Stimulated activated CD8-positive, alpha-beta memory T cell treated with anti-CD3 and anti-CD28 coated beads, Interleukin-7, amount 100 ng/mL, for 4 hours (primary cell): ENCODE measurements at places on chromosomes 2 and 18.

DNA sequence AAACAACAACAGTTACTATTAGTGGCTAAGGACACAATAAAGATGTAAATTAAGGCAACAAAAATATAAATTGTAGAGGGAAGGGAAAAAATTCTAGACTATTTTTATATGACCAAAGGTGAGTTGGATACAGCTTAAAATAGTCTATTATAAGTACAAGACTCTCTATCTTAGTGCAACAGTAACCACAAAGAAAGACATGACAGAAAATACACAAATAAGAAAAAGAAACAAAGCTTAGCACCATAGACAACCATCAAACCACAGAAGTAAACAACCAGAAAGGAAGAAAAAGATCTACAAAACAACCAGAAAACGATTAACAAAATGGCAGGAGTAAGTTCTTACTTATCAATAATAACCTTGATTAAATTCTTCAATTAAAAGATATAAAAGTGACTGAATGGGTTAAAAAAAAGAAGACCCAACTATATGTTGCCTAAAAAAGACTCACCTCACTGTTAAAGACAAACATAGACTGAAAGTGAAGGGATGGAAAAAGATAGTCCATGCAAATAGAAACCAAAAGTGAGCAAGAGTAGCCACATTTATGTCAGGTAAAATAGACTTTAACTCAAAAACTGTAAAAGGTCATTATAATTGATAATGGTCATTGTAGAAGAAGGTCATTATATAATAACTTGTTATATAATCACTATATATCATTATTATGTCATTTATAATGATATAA lies 62.5 kb downstream of the USP40 start:
- DNase-seq = no peak

- no peak for DNase-seq
These were observed 95.3 kb downstream of the PHLPP1 start for GRCh38 chr18:62810682-62811081.

- DNase-seq = no peak
These were observed 267.3 kb upstream of the MC4R start for GRCh38 chr18:60639836-60640235.

GRCh38 chr2:70534183-70534836 lies 19.3 kb downstream of the TGFA start:
- DNase-seq = no peak

GRCh38 chr2:239241431-239241960 lies 159.3 kb downstream of the HDAC4 start:
- no peak for DNase-seq

DNA sequence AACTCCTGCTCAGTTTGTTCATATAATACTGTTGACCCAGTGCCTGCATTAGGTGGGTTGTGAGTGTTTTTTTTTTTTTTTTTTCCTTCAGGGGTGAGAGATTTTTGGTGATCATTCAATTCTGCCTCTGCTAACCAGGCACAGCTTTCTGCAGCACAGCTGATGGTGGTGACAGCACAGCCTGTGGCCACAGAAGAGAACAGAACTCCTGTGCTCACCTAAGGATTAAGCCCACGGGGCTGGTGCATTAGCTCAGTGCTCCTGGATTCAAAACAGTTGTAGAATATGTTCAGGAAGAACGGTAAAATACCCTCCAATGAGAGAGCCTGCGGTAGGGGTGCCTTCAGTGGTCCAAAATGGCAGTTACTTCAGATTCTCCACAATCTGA lies 42.0 kb downstream of the PKP4 start:
- DNase-seq = no peak

- DNase-seq = no peak
These were observed 36.6 kb upstream of the DSC1 start for GRCh38 chr18:31199190-31199769.

DNA sequence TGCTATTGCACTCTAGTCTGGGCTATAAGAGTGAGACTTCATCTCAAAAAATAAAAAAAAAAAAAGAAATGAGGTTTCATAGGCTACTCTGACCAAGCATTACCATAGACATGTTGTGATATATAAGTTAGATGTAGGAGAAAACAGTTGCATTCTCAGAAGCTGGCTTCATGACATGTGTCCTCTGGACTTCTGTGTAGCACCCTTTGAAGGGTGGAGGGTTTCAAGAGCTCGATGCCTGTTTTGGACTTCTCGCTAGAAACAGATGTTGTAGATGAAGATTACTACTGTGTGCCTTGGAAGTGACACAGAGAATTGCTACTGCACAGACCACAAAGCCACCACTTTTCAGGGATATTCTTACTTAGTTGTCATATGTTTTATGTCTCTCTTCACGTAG lies 91.0 kb downstream of the TMEM247 start:
- no peak for DNase-seq

DNA sequence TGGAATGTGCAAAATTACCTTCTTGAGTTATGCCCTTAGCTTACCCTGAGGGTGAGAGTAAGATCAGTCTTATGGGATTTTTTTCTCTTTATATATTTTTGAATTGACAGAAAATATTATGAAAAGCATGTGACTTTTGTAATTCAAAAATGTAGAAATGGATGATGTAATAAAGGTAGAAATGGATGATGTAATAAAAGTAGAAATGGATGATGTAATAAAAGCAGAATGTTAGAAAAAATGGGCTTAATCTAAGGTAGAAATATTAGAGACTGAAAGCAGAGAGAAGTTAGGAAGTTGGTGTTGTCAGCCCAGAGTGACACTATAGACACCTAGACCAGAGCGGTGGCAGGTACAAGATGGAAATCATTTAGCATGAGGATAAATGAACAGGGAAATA lies 107.1 kb upstream of the THSD7B start:
- DNase-seq = no peak

DNA sequence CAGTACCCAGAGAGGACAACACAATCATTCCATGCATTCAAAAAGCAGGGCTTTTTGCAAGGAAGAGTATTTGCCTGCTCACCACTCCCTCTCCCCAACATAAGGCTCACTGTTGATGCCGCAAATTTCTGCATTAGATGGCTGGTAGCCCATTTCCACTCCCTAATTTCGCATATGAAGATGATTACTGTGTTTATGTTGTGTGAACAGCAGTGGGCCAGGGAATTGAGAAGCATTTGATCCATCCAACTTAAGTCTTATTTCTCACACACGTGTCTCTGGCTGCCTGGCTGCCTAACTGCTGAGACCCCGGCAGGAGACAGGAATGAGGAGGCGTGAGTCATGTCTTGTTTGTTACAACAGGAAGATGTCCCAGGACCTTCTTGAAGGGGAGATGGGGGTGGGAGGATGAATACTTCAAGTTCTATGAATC lies 294.1 kb downstream of the ALK start:
- DNase-seq = no peak

DNA sequence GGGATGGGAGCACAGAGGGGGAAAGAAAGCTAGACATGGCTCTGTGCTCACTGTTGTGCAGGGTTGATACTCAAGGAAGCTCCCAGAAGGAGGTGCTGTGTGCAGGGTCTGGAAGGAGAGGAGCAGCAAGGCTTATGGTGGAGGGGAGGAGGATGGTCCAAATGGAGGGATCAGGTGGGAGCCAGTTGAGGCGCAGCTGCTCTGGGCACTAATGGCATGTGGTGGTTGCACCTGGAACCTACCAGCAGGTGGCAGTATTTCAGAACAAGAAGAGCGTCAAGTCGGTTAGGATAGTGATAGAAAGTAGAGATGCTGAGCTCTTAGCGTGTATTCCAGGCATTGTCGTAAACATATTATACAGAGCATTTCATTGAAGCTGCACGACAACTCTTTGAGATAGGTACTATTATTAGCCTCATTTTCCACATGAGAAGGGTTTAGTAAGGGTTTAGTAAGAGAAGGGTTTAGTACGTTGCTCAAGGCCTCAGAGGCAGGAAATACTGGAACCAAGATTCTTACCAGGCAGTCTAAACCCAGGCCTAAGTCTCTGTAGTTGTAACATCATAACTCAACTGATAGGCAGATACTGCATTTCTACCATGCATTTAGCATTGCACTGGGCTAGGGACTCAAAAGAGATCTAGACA lies 223.7 kb downstream of the CYP26B1 start:
- DNase-seq = no peak

GRCh38 chr2:232927793-232928550 lies 57.9 kb downstream of the SNORC start:
- no peak for DNase-seq

- DNase-seq = no peak
These were observed 158.2 kb downstream of the GALNT1 start for GRCh38 chr18:35739778-35740177.

DNA sequence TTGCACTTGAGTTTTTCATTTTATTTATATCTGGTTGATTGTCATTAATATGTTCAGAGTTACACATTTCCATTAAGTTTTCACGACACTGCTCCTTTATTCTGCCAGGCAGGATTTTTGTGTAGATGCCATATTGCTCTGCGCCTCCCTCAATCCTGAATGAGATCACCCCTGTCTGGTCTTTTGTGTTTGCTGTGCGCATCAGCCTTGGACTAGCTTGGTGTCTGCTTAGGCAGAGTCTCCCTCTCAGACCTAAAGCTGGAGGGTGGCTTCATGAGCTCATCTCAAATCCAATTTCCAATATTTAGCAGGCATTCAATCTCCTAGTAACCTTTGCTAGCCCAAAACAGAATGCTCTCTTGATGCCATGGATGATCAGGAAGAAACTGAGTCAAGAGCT lies 137.4 kb downstream of the SMAD7 start:
- DNase-seq = no peak

GRCh38 chr2:21981127-21981526 lies 857.4 kb downstream of the TDRD15 start:
- no peak for DNase-seq

- no peak for DNase-seq
These were observed 23.4 kb upstream of the TANK start for GRCh38 chr2:161136696-161137324.

DNA sequence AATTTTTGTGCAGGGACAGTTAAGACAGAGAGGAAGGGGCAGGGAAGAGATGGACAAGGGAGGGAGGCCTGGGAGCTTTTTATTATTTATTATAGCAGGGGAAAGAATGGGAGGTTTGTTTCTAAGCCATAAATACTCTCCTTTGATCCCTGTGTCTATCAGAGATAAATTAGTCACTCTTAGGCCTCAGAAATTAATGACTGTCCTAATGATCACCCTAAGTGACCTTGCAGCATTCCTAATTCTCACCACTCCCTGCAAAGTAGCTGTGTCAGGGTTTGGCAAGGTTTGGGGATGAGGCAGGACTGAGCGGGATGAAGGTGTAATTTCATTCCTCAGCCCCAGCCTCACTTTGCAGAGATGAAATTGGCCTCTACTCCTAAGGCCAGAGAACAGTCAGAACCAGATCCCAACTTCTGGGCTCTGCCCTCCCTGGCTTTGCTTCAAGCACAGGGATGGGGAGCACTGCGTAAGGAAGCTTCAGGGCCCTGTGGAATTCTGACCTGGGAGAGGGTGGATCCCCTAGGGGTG lies 95.0 kb downstream of the TMEM17 start:
- no peak for DNase-seq

DNA sequence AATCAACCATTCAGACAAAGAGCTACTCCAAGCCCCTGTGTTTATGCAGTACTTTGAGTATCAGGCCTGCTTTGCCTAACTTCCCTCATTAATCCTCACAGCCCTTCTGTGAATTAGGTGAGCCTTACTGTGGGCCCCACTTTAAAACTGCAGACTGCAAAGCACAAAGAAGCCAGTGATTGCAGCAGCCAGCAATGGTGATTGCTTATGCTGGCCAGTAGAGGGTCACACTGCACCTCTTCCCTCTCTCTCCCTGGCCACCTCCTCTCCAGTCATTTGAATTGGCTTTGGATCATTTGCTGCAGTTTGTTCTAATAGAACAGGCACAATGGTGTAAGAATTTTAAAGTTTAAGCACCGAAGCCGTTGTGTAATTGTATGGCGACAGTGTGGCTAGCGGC lies 229.9 kb downstream of the AGPS start:
- no peak for DNase-seq

- no peak for DNase-seq
These were observed 111.4 kb downstream of the COPS8 start for GRCh38 chr2:237196866-237197618.

GRCh38 chr2:2649109-2650072 lies 318.3 kb upstream of the MYT1L start:
- no peak for DNase-seq

- DNase-seq = no peak
These were observed 28.9 kb downstream of the NCK2 start for GRCh38 chr2:105773568-105773967.

- no peak for DNase-seq
These were observed 49.1 kb upstream of the CTAGE1 start for GRCh38 chr18:22466608-22467395.

GRCh38 chr2:222309361-222309760 lies 10.6 kb upstream of the PAX3 start:
- no peak for DNase-seq

DNA sequence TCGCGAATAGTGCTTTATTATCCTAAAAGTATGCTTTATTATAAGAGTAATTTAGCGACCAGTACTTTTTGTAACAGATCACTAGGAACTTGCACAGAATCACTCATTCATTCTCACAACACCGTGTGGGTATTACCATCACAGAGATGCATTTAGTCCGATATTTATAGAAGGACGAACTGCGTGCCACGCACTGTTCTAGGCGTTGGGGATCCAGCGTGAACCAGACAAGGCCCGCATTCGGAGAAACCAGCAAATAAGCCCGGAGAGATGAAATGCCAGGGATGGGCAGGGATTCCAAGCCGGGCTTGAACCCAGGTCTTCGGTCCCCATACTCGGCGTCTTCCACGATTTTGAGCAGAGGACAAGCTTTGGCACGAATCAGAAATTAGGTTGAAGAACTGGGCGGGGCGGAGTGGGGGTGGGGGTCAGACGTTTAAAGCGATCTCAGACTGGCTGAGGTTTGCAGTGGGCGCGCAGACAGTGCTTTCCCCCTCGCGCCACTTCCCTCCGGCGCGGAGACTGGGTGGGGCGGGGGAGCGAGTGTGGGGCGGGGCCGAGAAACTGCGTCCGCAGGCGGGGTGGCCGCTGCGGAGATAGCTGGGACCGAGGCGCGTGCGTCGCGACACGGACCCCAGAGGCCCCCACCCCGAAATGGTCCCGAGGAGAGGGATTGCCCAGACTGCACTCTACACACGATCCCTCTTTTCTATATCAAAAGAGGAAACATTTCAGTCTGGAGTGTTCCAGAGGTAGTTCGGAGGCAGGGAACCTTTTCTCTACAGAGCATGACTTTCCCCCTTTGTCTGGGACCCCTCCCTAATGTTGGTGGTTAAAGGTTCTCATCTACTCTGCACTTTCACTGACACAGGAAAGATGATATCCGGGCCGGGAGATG lies 1.1 kb upstream of the CXCR4 start:
- DNase-seq = peak; percentile 66

GRCh38 chr18:60163622-60164021 lies 209.0 kb downstream of the MC4R start:
- DNase-seq = no peak

DNA sequence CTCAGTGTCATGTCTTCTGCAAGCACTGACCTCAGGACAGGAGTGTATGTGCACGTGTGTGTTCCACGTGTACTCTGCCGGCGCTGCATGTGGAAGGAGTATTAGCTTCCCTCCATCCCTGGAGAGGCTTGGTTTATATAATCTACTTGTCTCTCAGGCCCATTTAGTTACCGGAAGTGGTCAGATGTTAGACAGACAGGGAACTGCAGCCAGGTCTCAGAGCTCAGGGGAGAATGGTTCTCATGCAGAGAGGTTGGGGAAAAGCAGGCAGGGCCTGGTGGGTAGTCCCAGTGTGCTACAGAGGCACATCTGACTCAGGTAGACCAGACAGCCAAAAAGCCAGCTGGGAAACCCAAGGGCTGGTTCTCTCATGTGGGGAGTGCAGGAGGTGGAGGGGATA lies 167.9 kb downstream of the CTIF start:
- no peak for DNase-seq

- DNase-seq = no peak
These were observed 28.9 kb upstream of the NT5DC4 start for GRCh38 chr2:112691881-112692281.
